Stimulated activated CD8-positive, alpha-beta memory T cell treated with anti-CD3 and anti-CD28 coated beads, Interleukin-15, amount 100 ng/mL, for 48 hours (primary cell): ENCODE measurements at places on chromosomes 16 and 17.

GRCh38 chr17:44844390-44844830, 3.3 kb upstream of the HIGD1B start:
- no peak for DNase-seq

DNA sequence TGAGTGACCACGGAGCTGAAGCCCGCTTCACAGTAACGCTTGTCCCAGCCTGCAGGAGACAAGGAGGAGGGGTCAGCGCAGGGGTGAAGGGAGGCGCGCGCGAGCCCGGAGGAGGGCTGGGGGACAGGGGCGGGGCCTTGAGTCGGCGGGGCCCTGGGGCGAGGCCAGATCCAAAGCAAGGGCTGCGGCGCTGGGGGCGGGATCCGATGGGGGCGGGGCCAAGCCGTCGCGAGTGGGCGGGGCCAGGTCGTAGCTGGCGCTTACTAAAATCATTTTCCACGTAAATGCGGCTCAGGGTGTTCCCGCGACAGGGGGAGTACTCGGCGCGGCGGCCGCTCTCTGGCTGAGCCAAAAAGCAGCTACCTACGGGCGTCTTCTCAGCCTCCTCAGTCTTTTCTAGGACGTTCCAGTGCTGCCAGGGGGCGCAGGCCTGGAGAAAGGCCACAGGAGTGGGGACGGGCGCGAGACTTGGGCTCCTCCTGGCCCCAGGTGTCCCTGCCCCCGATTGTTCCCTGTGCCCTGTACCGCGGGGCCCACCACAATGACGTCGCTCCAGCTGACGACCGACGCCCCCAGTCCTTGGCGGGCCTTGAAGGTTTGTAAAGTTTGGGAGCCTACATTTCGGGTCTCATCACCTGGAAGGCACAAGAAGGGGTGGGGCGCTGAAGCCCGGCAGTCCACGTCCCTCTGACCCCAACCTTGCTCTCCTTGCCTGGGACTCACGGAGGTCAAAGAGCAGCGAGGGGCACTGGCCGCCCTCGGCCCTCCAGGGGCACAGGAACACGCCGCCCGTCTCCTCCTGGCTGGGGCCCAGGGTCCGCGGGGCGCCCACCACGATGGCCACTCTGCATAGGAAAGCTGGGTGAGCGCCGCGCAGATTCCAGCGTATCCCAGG, 3.9 kb downstream of the ITGA2B start:
- DNase-seq, result peak; percentile 69

DNA sequence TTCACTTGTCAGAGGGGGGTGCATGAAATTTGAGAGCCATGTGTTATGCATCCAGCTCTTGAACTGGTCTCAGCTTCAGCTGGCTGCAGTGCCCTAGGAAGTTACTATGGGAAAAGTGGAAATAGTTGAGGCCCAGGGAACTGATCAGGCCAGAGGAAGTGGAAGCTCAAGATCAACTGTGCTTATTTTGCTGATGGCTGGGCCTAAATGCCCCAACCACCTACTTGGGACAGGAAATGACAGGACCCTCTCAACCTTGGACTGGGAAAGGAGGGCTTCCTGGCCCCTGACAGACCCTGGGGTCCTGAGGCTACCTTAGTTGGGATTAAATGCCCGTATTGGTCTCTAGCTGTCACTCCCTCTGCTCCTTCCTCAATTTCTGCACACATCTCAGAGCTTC, 1.2 kb upstream of the TAOK2 start:
- no peak for DNase-seq

DNA sequence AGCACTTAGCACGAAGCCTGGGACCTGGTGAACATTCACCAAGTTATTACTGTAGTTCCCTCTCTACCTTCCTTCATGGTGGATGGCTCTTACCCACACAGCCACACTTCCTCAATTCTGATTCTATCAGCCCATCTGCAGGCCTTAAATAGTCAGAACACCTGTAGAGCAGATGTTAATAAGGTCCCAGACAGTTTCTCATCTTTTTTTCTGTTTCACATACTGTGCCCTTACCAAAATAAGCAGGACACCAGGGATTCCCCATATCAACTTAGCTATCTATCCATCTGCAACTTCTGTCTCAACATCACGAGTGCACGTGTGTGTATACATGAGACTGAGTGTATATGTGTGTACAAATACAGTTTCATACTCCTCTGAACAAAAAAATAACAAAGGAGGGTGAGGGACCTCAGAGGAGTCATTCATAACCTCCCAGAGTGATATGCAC, 2.8 kb downstream of the RECQL5 start:
- DNase-seq, result no peak

GRCh38 chr17:16189791-16190348, 25.5 kb downstream of the NCOR1 start:
- DNase-seq, result no peak

GRCh38 chr16:29802416-29802935, 3.9 kb upstream of the MAZ start:
- DNase-seq, result no peak

DNA sequence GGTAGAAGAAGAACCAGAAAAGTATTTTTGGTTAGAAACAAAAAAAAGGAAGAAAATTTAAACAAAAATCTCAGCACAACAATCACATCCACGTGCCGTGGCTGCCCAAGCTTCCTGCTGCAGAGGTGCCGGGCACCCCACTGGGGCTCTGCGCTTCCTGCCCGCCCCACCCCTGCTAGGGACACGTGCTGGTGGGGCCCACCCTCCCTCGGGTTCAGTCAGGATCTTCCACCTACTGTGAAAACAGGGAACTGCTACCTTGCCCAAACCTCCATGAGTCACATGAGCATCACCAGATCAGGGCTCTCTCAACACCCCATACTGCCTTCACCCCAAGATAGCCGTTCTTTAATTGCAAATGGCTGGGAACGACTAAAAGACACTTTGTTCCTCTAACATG, 24.4 kb upstream of the CYTH1 start:
- no peak for DNase-seq

DNA sequence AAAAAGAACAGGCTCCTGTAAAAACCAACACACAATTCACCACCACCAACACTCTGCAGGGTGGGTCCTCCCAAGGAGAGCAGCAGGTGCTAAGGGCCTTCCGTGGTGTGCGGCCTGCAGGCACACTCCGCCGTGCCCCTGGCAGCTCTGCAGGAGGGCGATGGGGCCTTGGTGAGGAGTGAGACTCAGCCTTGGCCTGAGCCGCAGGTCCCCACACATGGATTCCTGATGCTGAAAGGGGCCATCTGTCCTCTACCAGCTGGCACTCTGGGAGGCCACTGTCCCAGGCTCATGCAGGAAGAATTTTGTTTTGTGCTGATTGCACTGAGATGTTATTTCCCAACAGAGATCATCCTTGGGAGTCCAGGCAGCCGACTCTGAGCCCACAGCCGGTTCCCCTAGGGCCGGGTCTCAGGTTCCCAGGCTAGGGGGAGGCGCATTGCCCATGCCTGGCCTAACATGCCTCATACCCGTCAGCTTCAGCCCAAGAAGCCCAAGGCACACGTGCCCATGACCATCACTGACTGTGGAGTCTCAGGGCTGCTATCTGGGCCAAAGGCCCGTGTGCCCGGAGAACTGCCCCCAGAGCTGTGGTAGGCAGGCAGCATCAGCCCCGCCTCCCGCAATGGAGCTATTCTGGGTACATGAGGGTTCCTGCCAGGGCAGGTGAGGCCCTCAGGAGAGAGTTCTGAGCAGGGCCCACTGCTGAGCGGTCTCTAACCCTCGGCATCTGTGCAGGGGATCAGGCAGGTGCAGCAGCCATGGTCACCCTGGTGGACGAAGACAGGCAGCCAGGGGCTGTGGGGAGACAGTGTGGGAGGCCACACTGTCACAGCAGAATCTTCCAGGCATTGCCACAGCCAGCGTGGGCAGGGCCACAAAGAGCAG, 97.9 kb upstream of the ZNF469 start:
- no peak for DNase-seq

GRCh38 chr16:62253966-62254365, 217.7 kb upstream of the CDH8 start:
- no peak for DNase-seq

DNA sequence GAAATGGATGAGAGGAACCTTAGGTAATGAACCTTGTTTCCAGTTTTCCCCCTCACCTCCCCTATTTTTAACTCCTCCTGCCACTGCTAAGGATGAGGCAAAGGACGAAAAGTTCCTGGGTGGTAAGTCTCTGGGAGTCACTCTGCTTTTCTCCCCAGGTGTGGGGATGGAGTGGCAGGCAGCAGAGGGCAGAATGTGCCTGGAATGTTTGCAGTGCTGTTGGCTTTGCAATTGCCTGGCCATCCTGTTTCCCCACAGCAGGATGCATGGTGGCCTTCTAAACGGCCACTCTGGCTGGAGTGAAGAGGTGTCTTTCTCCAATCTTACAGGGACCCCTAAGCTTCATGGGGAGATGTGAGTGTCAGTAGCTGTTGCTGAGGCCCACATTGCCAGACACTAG, 432.5 kb upstream of the ZFHX3 start:
- DNase-seq, result no peak

- no peak for DNase-seq
These were observed 665 bp upstream of the MT1M start for GRCh38 chr16:56631832-56632155.

DNA sequence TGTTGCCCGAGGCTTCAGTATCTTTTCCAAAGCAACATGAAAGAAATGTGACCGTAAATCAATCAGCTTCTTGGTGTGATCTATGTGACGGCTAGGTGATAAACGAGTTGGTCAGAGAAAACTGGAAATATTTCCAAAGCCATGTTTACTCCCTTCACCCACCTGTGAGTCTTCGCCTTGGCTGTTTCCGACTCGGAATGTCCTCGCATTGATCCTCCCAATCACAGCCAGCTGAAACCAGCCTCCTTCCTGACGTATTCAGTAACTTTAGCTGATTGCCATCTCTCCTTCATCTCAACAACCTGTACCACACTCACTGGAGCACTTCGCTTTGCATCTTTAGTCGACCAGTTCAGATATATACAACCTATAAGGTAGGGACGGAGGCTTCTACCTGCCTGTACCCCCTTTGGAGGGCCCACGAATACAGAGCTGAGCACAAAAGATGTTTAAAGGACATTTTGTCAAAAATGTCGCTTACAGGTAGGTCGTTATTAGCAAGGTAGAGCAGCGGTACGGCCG, 705 bp downstream of the KRABD2 start:
- no peak for DNase-seq

DNA sequence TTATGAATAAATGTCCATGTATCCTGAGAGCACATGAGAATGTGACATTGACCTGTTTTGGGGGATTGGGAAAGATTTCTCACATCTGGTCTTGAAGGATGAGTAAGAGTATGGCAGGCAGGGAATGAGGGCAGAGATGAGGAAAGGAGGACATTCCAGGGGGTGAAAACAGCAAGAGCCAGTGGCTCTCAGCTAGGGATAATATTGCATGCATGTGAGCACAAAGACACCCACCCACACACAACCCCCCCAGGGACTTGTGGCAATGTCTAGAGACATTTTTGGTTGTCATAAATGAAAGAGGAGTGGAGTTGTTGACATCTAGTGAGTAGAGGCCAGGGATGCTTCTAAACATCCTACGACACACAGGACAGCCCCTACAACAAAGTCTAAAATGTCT, 6.0 kb downstream of the MYO1D start:
- DNase-seq, result no peak

GRCh38 chr16:5382484-5382883, 284.9 kb upstream of the EEF2KMT start:
- DNase-seq, result no peak

GRCh38 chr17:14760212-14760611, 459.3 kb downstream of the HS3ST3B1 start:
- DNase-seq, result no peak

- no peak for DNase-seq
These were observed 98.2 kb upstream of the METRNL start for GRCh38 chr17:82981141-82981730.

GRCh38 chr17:1548032-1548431, 14.6 kb downstream of the PITPNA start:
- no peak for DNase-seq

GRCh38 chr17:73142872-73143381, 21.9 kb upstream of the SSTR2 start:
- DNase-seq, result no peak

DNA sequence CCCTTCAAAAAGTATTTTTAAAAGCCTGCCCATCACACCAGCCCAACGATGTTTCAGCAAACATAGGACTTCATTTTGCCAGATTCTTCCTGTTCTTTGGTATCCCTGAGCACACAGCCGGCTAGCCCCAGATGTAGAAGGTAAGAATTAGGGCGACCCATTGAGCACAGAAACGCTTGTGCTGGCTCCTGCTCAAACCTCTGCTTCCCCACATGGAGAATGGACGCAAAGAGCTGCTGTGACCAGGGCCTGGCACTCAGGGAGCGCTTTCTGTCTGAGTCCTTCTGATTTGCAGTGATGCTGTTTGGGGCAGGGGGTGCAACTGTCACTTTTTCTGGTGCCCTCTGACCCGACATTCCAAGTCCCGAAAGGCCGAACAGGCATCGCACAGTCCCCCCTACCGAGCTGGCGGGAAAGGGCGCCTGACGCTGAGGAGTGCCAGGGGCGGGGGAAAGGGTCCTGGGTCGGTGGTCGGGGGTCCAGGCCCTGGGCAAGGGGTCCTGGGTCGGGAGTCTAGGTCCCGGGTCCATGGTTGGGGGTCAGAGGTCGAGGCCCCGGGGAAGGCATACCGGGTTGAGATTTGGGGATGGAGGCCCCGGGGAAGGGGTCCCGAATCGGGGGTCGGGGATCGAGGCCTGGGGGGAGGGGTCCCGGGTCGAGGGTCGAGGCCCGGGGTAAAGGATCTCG, 930 bp downstream of the CHMP1A start:
- no peak for DNase-seq
